ENCODE measurements at places on chromosomes 2 and 18.
A peak's percentile ranks its signal among the peaks of the same experiment; 100 is the strongest.

DNA sequence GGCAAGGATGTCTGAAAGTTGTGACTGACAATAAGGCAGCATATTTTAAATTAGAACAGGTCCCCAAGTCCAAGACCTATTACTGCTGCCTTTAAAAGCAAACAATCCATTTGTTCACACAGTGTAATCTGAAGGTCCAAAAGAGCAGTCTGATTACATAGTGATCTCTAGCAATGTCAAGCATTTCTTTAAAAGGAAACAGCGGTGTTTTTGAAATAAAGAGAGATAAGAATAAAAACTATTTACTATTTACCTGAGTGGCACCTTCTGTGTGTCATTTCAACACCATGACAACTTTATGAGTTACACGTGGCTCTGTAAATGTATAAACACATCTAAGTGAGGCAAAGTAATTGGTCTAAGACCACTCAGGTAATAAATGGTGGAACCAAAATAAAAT is 1009.9 kb upstream of the CNTNAP5 start:
- DNase-seq = no peak

DNA sequence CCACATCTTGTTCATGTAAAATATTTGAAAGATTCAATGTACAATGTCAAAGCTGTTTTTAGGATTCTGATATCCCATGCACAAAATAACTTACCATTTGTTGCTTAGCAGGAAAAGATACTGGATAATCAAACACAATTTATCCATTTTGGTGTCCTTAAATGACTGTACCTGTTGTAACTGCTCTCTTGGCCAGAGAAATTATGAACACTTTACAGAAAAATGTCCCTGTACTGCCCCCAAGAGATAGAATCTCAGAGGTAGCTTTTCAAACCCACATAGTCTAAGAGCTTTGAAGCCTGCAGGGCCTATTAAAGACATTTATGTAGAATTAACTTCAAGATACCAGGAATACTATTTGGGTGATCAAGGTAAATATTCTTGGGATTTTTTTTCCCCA is 12.2 kb upstream of the ME2 start:
- no peak for DNase-seq

DNA sequence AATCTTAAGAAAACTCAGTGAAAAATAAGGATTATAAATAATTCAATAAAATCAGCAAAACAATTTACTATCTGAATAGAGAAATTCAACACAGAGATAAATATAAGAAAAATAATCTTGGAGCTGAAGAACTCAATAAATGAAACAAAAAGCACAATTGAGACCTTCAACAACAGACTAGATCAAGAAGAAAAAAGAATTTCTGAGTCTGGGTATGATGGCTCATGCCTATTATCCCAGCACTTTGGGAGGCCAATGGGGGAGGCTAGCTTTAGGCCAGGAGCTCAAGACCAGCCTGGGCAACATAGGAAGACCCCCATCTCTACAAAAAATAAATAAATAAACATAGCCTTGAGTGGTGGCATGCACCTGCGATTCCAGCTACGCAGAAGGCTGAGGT is 1295.7 kb upstream of the NRXN1 start:
- no peak for DNase-seq

- peak; percentile 84 for DNase-seq
Measured at GRCh38 chr2:183078464-183079138, at the start of gene DUSP19. Gene DUSP19 (plus strand): TSS chr2:183078747. CDS start chr2:183078934, 187 bp downstream.

GRCh38 chr2:223548194-223548593 is 54.0 kb downstream of the SCG2 start:
- no peak for DNase-seq

DNA sequence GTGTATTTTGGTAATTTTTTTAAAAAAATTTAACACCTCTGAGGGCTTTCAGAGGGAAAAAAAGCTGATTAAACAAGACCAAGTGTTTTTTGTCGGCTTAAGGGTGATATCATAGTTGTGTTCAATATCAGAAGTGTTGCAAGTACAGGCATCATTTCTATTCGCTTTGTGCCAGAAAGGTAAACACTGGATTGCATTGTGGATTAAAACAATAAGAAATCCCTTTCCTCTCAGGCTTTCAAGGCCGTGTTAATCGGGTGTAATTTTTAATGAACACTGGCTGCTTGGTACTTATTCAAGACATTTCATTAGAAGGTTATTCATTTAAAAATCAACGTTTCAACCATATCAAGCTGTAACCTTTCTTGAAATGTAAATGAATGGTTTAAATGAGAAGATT is 18.3 kb downstream of the FIGN start:
- DNase-seq = no peak

- no peak for DNase-seq
Measured at GRCh38 chr2:30288561-30288960, 57.2 kb downstream of the LBH start.

GRCh38 chr2:156483741-156484173 is 47.6 kb downstream of the GPD2 start:
- DNase-seq = no peak

DNA sequence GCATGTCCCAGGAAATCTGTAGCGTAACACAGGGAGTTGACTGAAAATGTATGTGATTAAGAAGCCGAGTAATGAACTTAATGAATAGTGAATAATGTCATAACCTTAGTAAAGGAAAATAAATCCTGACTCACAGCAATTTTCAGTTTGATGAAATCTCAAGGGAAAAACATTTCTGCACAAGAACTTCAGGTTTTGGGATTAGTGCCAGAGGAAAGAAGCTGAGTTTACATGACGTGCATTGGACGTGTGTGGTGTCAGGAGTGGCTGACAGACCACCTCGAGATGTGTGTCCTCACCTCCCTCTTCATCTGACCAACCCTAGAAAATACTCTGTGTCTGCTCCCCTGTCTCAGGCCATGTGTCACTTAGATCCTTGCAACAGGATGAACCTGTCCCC is 39.1 kb downstream of the VWA3B start:
- no peak for DNase-seq

- no peak for DNase-seq
Measured at GRCh38 chr2:216540920-216541319, 42.3 kb downstream of the RPL37A start.

DNA sequence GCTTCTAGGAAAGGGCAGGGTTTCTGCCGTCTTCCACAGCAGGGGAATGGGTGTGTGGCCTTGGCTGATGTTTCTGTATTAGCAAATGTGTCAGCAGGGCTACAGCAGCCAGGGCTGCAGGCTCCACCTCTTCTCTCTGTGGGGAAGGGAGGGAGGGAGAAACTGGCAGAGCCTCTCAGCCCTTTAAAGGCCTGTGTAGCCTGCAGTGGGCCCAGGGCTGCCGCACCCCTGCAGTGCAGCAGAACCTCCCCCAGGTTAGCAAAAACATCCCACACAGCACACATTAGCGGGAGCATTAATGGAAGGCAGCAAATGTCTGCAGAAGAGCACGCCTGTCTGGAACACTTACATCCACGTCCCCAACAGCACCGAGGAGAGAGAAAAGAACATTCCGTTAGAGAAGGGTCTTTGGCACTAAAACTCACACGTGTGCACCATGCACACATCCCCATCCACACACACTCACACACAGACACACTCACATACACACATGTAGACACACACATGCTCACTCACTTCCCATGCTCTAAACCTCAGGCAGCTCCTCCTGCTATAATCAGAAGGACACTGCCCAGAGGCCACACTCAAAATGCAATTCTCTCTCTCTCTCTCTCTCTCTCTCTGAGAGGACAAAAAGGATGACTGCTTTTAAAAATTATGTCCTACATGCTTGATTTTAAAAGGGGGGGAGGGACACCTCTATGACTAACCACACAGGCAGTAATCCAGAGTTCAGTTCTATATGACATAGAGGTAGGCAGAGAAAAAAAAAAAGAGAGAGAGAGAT is 24.1 kb downstream of the MRPL35 start:
- DNase-seq = no peak

- DNase-seq = no peak
Measured at GRCh38 chr2:98867539-98868309, 68.3 kb downstream of the CRACDL start.

DNA sequence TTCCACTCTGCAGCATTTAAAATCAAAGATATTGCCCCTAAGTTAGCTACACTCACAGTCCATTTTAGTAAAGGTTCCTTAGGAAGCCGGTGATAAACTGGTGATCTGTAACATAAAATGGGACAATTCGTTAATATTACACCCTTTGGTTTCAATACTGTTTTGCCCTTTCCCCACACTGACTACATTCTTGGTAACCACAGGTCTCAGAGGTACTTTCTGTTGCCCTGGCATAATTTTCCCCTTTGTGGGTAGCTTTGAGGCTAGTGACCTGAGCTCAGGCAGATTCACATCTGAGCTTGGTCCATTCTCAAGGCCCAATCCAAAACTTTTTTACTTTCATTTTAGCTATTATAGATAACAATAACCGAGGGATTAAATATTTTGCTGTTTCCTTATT is 32.9 kb upstream of the CSRNP3 start:
- DNase-seq = no peak

- no peak for DNase-seq
Measured at GRCh38 chr2:107811411-107811810, 15.3 kb upstream of the RGPD4 start.

DNA sequence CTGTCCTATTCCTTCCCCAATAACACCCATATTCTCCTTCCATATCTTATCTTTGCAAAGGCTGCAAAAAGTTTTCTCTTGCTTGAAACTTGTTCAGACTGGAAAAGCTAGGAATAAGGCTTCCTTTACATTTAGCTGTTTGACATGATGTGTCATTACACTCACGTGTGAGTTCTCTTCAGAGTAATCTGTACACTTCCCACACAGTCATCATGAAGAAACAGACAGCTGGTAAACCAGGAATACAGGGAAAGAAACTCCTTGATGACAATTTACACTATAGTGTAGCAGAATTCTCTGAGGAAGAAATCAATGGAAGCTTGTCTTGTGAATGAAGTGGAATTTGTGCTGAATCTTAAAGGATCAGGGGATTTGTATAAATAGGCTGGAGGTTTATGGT is 628.6 kb upstream of the CDH2 start:
- no peak for DNase-seq

GRCh38 chr18:42100911-42101310 is 145.9 kb downstream of the PIK3C3 start:
- no peak for DNase-seq

DNA sequence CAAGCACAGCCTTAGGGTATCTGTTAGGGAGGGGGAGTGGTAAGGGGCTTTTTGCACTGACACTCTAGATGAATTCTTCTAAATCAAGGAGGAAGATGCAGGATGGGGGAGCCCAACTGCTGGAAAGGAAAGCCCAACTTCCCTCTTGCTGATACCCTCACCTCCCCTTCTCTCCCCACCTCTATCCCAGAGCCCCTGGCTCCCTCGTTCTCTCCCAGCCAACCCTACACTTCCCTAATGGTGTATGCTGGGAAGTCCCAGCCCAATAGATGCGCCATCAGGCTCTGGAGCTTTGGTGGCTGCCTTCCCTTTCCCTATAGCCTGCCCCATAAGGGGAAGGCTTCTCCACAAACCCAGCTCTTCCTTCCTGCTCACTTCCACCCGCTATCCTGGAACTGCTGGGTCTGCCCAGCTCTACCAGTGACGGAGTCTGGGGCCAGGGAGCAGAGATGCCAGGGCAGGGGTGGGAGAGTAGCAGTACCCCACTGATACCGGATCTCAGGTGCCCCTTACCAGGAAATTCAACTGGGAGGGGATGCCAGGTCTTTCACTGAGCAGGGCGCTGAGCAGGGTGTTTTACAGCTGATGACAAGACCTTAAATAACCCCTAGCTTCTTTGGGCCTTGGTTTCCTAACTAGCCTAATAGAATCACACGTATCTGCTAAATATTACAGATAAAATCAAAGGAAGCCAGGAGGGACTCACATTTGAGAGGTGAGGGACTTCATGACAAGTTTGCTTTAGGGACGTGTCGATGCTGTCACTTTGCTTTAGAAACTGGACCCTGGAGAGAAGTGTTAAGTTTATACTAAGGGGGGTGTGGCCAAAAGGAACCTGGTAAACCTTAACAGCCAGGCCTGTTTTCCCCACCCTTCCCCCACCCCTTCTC is 82.6 kb downstream of the DNMT3A start:
- DNase-seq = no peak

GRCh38 chr2:10246831-10247230 is 55.9 kb upstream of the HPCAL1 start:
- DNase-seq = no peak

GRCh38 chr2:3386448-3386958 is 7.0 kb downstream of the TRAPPC12 start:
- DNase-seq = no peak

DNA sequence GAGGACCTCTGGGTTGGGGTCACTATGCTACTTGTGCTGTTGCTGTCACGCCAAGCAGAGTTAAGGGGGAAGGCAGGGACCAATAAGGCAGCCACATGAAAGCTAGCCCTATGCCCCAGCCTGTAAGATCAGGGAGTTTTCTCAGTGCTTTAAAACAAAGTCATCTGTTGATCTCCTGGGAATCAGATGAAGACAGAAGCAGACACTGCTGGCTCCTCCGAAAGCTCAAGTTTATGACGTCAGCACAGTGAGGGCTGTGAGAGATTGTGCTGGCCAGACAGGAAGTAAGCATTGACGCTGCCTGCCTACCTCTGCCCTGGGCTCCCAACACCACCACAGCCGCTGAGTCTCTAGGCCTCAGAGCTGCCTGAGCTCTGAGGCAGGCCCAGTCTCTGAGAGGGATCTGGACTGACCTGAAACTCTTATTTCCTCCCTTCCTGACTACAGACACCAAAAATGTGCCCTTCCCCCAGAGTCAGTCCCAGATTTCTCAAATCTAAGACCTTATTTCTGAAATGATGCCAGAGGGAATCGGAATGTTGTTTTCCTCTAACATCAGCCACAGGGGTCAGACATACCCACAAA is 118.1 kb upstream of the EPAS1 start:
- DNase-seq = no peak

GRCh38 chr18:7950380-7951136 is 383.4 kb downstream of the PTPRM start:
- no peak for DNase-seq

DNA sequence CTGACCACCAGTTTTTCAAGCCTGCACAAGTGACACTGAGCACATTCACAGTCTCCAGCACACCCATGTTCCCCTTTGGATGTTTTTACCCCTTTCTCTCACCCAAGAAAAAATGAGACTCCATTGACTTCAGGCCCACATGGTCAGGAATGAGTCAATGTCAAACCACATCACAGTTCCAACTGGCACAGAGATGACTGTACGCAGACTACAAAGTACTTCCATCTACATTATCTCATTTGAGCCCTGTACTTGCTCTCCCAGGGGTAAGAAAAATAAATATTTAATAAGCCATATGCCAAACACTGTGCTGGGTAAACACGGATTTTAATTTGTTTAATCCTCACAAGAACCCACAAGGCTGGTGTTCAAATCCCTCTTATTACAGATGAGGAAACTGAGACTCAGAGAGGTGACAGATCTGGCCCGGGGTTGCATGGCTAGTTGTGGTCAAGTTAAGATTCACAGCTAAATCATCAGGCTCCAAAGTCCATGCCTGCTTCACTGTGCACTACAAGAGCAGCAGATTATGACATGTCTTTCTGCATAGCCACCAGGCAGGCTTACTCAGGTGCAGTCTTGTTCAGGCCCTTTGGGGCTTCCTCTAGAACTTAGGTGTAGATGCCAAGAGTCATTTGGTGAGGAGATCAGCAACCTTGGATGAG is 106.1 kb downstream of the TXNL1 start:
- no peak for DNase-seq

Data from NCI-H1092 (cell line).